ENCODE measurements at places on chromosomes 4 and X. TPM values are rescaled to one million over a fixed set of nuclear protein-coding genes. Genes with fewer than 3 reads are reported as not detected.

The FAM9B gene
- total RNA-seq, result not detected

The MGARP gene
- 3.1 TPM for total RNA-seq

The PITX2 gene
- 0.89 TPM for total RNA-seq

The SMARCAD1 gene
- 39.6 TPM for total RNA-seq

The TRAPPC11 gene
- total RNA-seq, result 68.2 TPM

Data from uterine smooth muscle cell (primary cell).